ENCODE measurements at places on chromosomes 6 and 20.

- DNase-seq = no peak
Measured at GRCh38 chr20:32763202-32764004, 1.2 kb downstream of the DNMT3B start.

DNA sequence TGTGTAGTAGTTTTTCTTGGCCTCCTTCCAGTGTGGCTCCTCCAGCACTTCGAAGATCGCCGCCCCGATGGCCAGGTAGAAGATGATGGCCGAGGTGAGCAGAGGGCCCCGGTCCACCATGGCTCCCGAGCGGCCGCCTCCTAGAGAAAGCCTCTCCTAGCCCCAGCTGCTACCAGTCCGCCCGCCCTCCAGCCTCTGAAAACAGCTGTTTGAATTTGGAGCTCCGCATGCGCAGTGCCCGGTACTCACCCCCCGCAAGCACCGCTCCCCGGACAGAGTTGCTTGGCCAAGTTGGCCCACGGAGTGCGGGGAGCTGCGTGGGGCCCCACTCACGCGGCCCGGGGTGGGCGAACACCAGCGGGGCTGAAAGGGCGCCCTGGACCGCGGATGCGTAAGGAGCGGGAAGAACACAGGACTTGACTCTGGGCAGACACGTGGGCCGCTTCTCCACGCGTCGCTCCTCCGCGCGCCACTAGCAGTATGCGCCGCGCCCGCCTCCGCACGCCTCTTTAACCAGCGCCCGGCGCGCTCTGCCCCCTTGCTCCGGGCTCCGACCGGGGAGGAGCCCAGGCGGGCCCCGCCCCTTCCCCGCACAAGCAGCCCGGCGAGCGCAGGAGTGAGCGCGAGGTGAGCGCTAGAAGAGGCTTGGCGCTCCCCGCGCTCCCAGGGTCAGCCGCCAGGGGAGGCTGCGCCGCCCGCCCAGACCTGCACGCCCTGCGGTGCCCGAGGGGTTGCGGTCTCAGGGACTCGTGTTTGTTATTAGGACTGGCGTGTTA, at the start of gene KCNK5:
KCNK5 (minus strand) TSS at position 484 of the 776 bp plus-strand sequence; CDS start at position 120, 364 bp downstream.
- DNase-seq = peak; percentile 20

DNA sequence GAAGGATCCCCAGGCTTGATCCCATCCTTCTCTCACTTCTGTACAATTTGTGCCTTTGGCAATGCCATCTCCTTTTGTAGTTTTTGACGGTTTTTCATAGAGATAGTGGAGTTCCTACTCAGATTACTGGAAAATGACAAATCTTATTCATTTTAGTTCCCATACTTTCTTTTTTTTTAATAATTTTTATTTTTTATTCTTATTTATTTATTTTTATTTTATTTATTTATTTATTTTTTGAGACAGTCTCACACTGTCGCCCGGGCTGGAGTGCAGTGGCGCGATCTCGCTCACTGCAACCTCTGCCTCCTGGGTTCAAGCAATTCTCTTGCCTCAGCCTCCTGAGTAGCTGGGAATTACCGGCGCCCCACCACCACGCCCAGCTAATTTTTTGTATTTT, 4.3 kb upstream of the GABBR1 start:
- no peak for DNase-seq

DNA sequence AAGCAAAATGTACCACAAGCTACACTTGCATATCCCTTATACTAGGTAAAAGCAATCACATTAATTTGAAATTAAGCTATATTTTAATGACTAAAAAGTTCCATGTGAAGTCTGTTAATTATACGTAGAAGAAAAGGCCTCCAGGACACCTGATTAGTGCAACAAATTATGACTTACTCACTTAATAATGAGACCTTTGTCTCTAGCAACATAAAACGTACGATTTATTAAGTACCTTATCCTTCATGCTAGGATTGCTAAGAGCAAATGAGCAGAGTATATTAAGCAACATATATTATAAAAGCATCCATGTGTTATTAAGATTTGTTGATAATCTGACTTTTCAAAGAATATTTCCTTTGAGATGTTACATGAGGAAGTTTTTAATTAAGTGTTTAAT, 2.5 kb downstream of the BMP5 start:
- no peak for DNase-seq

DNA sequence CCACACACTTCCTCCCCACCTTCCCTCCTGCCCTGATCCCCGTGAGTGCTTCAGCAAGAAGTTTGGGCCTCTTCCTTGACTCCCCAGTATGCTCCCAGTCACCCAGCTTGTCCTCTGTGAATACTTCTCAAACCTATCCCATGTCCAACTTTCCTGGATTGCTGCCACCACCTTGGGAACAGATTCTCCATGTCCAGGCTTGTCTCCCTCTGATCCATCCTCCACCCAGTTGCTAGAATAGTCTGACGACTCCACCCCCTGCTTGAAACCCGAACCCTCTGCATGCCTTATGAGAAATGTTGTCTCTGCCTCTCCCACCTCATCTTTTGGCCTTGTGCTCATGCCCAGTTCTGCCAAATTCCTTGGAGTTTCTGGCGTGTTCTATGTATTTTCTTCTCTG, 108.0 kb downstream of the PPP1R14C start:
- DNase-seq = no peak

DNA sequence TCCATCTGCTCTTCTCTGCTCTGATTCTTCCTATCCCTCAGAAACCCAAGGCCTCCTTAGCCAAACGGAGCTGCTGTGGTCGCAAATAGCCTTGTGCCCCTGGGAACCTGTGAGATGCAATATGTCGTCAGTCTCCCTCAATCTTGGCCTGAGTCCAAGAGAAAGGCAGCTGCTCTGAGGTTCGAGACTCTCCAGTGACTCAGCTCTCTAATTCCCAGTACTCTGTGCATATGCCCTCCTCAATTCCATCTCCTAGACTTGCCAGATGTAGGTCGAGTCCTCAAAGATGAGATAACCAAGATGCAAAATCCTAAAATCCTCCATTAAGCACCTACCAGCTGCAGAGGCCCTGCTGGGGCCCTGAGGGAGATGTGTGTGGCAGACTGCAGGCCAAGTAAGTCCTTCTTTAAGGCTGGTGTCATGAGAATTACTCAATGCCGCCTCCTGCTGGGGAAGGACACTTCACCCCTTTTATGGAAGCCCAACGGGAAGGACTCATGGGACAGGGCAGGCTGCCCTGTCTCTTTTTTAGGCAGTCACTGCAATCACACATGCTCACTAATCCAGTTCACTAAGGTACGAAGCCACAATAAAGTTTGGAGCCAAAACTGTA, 28.5 kb downstream of the C6orf15 start:
- no peak for DNase-seq

GRCh38 chr20:57503035-57503658, 21.8 kb downstream of the CTCFL start:
- peak; percentile 8 for DNase-seq

- DNase-seq = no peak
Measured at GRCh38 chr6:17494919-17495318, 101.5 kb downstream of the CAP2 start.

DNA sequence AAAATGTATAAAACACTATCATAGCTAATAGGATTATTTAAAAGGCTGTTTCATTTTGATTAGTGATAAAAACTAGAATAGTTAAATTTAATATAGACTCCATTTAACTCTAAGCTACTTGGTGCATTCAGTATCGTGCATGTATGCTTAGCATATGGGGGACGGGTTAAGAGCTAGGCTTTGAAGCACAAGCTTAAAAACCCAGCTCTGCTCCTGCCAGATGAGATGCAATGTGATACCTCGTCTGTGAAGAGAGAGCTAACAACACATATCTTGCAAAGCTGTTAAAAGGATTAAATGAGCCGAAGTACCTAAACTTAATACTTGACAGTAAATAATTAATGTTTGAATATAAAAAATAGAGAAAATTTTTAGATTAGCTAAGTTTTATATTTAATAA, 42.2 kb downstream of the DTNBP1 start:
- DNase-seq = no peak

DNA sequence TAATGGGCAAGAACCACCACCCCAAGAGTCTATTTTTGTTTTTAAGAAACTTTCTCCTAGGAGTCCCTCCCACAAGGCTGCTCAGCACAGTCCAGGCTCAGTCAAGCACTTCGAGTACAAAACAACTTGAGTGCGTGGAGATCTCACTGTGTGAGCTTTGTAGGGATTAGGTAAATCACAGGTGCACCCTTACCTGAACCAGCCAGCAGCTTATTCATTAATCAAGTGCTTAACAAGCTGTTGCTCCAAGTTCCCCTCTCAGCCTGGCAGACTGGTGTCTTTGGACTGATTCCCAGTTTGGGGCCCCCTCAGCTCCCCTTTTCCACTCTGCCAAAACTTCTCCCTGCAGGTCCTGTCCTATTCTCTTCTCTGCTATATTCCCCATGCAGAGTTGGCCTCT, 133.1 kb downstream of the LY86 start:
- no peak for DNase-seq

DNA sequence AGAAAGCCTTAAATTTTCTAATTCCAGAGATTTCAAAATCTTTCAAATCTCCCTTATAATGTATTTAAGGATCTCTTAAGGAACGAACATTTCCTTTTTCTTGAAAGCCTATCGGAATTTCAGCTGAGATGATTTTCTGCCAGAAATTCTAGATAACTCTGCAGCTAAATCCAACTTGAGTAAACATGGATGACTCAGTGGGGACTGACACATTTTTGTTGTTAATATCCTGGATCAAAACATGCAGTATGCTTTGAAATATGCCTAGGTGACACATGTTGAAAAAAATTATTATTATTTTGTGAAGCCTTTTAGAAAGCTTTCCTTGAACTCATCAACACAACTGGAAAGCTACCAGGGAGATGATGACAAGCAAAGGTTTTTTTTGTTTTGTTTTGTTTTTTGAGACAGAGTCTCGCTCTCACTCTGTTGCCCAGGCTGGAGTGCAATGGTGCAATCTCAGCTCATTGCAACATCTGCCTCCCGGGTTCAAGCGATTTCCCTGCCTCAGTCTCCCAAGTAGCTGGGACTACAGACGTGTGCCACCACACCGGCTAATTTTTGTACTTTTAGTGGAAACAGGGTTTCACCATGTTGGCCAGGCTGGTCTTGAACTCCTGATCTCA, 140.1 kb upstream of the SNX9 start:
- DNase-seq = no peak

DNA sequence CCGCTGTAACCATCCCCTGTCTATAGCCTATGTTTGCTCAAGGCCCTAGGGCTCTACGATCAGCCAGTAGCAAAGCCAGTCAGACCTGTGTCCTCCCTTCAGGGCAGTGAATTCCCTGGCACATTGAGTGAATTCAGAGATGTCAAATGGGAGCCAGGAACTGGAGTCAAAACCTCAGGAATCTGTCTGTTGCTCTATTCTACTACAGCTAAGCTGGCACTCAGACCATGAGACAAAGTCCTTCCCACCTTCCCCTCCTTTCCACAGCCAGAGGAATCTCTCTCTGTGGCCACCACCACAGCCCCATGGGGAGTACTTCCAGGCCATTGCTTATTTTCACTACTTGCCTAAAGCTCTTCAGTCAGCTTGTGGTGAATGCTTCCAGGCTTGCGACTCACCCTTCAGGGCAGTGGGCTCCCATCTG, 82.0 kb downstream of the PKIB start:
- DNase-seq = no peak

DNA sequence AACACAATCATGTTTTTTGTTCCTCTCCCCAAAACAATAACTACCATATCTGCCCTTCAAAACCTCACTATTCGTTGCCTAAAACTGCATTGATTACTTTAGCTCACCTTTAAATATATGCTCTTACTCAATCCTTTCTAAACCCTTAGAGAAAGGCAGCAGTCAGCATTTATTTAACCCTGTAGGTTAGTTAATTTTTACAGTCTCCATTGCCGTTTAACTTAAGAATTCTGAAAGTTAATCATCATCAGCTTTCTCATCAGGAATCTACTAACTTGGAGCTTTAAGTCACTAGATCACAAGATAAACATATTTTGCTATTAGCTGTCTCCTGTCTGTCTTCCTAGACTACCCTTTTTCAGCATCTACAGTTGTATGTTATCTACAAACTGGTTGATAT, 991.9 kb downstream of the EPHA7 start:
- DNase-seq = no peak

DNA sequence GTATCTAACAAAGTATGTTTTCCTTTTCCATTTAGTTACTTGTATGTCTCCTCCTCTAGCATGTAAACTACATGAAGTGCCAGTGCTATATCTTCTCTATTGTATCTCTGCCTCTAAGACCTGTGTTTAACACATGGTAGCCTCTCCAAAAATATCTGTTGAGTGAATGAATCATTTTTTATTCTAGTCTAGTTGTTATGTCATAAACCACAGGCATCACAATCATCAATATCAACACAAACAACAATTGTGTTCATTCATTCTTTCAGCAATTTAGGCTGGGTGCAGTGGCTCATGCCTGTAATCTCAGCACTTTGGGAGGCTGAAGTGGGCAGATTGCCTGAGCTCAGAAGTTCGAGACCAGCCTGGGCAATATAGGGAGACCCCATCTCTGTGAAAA, 111.6 kb upstream of the EYA4 start:
- no peak for DNase-seq

GRCh38 chr20:54601831-54602515, 126.6 kb downstream of the DOK5 start:
- DNase-seq = no peak

DNA sequence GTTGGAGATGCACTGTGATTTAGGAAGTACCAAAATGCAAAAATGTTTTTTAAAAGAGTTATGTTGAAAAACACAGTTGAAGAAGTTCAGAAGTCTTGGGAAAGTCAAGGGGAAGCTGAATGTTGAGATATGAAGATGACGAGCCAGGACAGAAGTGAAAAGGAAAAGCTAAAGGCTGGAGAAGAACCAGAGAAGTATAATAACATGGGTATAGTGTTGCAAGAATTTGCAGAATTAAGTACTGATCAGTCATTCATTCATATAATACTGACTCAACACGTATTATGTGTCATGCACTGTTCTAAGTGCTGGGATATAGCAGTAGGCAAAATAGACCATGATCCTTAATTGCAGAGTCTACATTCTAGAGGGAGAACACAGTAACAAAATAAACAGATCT, 432.8 kb downstream of the CDC5L start:
- no peak for DNase-seq

DNA sequence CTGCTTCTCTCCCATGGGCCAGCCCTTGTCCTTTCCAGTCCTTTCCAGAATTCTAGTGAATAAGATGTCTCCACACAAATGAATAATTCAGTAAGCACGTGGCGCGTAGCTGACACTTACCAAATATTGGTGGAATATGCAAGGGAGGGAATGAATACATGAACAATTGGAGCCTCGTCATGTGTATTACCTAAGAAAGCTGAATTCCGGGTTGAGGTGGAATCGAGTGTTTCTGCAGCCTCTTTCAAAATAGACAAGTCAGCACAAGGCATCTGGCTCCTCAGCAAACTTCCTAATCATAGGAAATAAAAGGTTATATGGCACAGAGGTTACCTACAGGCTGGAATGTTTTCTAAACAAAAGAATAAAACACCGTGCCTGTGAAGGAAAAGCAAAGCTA, 47.0 kb upstream of the NT5E start:
- no peak for DNase-seq

GRCh38 chr20:33576432-33577125, 85.5 kb upstream of the C20orf144 start:
- peak; percentile 48 for DNase-seq

GRCh38 chr6:98980819-98981218, 33.1 kb upstream of the FBXL4 start:
- DNase-seq = no peak

- no peak for DNase-seq
Measured at GRCh38 chr6:123925350-123925749, 121.7 kb downstream of the NKAIN2 start.

- DNase-seq = no peak
Measured at GRCh38 chr6:127976111-127976510, 75.3 kb upstream of the THEMIS start.
